Activated T-helper 1 cell treated with anti-CD3 and anti-CD28 coated beads, Interleukin-2, amount 50 U/mL, for 16 hours (primary cell): ENCODE measurements at places on chromosomes 11 and 22.

DNA sequence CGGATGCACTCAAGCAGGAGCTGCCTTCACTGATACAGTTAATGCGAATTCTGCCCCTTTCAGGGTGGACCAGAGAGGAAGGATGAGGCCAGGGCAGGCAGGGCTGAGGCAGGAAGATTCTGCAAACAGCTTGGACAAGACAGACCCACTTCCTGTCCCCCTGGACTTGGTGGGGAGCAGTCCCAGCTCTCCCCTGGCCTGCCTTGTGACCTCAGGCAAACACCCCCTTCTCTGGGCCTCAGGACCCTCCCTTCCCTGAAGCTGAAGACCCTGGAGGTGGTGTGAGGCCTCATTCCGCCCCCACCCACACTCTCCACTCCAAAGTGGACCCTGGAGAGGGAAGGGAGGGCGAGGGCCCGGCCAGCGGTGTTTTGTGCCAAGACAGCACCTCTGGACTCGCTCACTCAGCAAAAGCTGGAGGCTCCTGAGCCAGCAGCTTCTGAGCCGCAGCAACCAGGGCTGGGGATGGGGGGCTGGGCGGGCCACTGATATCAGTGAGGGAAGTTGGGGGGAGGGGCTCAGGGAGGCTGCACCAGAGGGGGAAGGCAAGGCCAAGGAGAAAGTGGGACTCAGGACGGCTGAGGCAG is 8.5 kb downstream of the RAB3IL1 start:
- no peak for DNase-seq

DNA sequence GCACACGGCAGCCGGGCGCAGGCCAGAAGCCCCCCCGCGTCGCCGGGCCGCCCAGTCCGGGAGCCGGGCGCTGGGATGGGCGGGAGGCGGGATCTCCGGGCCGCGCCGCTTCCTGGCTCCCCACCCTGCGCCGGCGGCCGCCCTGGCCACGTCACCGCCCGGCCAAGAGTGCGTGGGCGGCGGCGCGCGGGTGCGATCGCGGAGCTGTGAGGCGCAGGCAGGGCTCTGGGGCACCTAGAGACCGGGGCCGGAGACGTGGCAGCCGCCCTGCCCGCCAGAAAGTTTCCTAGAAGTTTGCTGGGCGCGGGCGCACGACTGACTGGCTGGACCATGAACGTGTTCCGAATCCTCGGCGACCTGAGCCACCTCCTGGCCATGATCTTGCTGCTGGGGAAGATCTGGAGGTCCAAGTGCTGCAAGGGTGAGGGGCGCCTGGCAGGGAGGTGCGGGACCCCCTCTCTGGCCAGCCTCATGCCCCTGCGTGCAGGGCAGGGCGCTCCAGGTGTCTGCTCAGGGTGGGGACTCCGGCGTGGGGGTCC is at the start of gene KDELR3:
KDELR3 (plus strand) TSS at position 193 of the 539 bp plus-strand sequence; CDS start at position 331, 138 bp downstream.
- no peak for DNase-seq

GRCh38 chr11:77079666-77080065 is 12.9 kb downstream of the CAPN5 start:
- DNase-seq, result no peak

GRCh38 chr11:3166268-3167142 is 1.4 kb upstream of the OSBPL5 start:
- no peak for DNase-seq

- no peak for DNase-seq
Measured at GRCh38 chr11:94739331-94739730, 28.8 kb upstream of the AMOTL1 start.

DNA sequence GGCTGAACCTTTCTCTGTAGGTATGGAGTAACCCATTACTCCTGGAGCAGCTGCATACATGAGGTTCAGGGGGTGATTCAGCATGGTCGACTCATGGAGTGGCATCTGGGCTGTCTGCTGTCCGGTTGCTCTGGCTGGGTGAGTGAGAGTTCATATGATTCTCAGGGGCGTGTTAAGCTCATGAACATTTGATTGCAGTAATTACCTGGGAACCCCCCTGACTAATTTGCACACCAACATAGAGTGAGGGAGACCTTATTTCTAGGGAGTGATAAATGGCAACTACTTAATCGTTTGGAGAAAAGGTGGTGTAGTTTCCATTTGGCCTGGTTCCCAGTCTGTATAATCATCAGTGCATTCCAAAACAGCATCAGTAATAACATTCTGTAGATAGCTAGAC is 661.9 kb downstream of the ETS1 start:
- DNase-seq, result no peak

DNA sequence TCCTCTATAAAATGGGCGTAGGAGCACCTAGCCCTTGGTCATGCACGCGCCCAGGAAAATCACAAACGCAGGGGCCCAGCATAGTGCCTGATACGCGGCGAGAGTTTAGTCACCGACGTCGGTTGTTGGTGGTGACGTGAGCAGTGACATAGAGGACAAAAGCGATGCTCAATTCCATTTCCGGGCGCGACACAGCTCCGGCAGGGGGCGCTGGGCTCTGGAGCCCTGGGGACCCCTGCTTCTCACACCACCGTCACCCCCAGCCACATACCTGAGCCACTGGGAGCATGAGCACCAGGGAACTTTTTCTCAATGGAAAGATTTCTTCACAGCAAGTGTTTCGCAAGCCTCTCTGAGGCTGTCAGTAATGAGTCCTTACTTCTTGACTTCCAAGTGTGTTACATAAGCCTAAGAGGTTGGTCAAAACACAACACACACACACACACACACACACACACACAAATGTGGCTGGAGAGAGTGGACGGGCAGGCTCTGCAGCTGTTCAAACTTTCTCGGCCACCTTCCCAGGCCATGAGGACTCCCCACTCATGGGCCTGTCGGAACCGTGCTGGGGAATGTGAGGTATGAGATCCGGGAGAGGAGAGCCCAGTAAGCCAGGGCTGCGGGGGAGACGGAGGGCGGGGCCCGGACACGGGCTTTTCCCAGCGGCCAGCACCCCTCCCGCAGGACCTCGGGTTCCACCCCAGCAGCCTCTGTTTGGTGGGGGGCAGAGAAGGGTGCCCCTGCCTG is 36.9 kb upstream of the LINC01488 start:
- no peak for DNase-seq

- no peak for DNase-seq
Measured at GRCh38 chr11:83427501-83427900, 141.3 kb upstream of the CCDC90B start.

GRCh38 chr11:70697701-70698100 is 299.4 kb downstream of the CTTN start:
- DNase-seq, result no peak

GRCh38 chr11:95832763-95833162 is 42.5 kb downstream of the CEP57 start:
- DNase-seq, result no peak

DNA sequence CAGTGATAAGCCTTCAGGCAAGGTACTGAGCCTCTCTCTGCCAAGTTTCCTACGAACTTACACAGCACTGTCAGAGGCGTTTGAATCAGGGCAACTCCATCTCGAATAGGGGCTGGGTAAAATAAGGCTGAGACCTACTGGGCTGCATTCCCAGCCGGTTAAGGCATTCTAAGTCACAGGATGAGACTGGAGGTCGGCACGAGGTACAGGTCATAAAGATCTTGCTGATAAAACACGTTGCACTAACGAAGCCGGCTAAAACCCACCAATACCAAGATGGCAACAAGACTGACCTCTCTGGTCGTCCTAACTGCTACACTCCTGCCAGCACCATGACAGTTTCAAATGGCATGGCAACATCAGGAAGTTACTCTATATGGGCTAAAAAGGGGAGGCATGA is 20.4 kb upstream of the POGLUT3 start:
- no peak for DNase-seq

DNA sequence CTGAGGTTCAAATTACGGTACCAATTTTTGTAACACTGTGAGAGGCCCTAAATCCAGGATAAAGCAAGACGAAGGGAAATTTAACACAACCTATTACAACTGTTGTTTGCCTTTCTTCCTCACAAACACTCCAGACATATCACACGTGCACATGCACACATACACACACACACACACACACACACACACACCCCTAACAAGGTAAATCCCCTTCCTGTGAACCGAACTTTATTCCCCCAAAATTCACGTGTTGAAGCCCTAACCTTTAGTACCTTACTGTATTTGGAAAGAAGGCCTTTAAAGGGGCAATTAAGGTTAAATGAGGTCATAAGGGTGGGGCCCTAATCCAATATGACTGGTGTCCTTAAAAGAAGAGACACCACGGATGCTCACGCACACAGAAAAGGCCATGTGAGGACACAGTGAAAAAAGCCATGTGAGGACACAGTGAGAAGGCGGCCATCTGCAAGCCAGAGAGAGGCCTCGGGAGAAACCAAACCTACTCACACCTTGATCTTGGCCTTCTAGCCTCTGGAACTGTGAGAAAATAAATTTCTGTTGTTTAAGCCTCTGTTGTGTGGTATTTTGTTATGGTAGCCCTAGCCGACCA is 1.8 kb downstream of the SERGEF start:
- DNase-seq, result no peak

DNA sequence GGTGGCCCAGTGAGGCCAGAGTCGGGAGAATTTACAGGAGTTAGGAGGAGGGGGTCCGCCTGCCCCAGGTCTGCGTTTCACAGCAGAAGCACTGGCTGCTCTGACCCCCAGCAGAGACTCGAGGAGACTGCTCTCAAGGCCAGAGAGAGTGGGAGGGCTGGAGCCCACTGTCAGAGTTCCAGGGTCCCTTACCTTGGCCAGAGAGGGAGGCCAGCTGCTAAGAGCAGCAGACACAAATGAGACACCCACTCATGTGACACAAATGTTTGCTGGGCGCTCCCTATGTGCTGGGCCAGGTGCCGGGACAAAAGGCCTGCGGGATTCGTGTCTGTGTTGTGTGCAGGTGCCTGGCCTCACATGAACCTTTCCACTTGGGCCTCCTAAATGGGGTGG is 2.8 kb upstream of the TNFRSF13C start:
- no peak for DNase-seq

DNA sequence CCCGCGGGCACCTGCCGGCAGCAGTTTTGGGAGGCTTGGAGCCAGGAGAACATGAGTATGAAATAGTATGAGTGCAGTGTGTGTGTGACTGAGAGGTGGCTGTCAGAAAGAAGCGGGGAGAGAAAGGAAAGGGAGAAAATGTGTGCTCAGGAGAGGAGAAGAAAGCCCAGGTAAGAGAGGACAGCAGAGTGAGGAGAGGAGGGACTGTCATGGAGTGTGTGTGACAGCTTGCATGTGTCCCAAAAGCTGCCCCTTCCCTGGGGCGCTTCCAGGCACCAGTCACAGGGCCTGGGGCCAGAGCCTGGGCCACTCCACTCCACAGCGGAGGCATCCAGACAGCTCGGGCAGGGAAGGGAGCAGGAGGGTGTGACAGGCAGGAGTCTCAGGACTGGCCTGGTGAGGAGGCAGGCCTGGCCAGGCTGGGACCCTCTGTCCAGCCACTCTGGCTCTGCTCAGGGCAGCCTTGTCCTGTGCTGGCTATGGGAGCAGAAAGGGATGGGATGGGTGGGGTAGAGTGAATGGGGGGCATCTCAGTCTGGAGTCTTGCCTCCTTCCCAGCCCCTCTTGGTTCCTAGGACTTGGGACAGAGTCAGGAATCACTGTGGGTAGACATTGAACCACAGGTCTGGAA is 949 bp downstream of the MMP11 start:
- no peak for DNase-seq

- no peak for DNase-seq
Measured at GRCh38 chr11:120594746-120595145, 83.2 kb downstream of the GRIK4 start.

GRCh38 chr11:118263695-118264568 is at the start of gene MPZL2:
MPZL2 (minus strand) TSS chr11:118264297; CDS start chr11:118264153, 144 bp downstream.
- DNase-seq, result no peak
